ENCODE measurements at places on chromosomes 13 and 19.

GRCh38 chr13:34347784-34348573 is 530.0 kb downstream of the RFC3 start:
- DNase-seq = no peak

DNA sequence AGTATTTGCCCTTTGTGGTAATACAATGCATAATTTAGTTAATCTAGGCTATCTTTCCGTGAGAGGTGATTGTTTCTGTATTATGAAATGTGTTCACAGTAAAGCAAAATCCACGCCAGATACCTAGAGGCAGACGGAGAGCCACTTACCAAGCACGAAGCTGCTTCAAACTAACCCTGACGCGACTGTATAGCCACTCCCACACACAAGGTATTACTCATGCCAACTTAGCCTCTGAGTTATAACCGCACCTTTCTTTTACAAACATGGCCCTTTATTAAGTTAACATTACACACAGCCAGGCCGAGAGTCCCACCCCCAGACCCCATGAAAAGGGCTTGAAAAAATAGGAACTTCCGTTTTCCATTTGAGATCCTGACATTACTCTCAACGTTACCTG is 185.7 kb downstream of the ABCC4 start:
- DNase-seq = no peak

DNA sequence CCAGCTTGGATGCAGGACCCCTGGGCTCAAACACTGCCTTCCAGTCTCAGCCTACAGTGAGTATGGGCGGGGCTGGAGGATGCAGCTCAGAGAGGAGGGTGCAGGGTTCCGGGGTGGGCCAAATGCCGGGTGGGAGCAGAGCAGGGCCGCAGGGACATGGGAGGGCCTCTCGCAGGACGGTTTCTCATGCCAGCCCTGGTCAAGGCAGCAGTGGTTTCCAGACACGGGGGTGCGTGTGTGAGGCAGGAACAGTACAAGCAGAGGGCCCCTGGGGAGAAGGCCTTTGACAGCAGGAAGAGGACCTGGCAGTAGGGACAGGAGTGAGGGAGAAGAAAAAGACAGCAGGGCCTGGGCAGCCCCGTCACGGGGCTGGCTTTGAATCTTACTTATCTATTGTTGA is 34.1 kb downstream of the CRTC1 start:
- no peak for DNase-seq

- DNase-seq = no peak
These were observed 9.5 kb downstream of the PIAS4 start for GRCh38 chr19:4016903-4017638.

- no peak for DNase-seq
These were observed 44.4 kb downstream of the C1QTNF9 start for GRCh38 chr13:24353736-24354135.

GRCh38 chr13:63149375-63149774 is 1733.7 kb upstream of the PCDH20 start:
- DNase-seq = no peak

GRCh38 chr19:27860309-27860934 is 1352.5 kb downstream of the UQCRFS1 start:
- DNase-seq = no peak
